ENCODE measurements at places on chromosomes 11 and 22.

- no peak for DNase-seq
Observed at GRCh38 chr11:44280257-44280656, 29.7 kb downstream of the ALX4 start.

- no peak for DNase-seq
Observed at GRCh38 chr11:44011797-44012196, 36.0 kb upstream of the ACCSL start.

DNA sequence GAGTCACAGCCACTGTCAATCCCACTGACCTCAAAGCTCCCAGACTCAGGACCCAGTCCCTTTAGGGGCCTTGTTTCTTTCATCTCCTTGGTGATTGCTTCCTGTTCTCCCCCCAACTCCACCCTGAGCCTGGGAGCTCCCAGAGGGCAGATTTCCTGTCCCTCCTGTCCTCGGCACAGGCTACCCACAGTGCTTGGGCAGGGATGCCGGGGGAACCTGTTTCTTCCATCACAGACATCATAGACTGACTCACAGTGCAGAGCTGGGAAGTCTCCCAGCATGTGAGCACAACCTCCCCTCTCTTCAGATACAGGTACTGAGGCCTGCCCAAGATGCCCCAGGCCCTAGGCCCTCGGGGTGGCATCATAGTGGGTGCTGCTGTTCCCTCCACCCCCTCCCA is 16.6 kb downstream of the TRIM29 start:
- no peak for DNase-seq

DNA sequence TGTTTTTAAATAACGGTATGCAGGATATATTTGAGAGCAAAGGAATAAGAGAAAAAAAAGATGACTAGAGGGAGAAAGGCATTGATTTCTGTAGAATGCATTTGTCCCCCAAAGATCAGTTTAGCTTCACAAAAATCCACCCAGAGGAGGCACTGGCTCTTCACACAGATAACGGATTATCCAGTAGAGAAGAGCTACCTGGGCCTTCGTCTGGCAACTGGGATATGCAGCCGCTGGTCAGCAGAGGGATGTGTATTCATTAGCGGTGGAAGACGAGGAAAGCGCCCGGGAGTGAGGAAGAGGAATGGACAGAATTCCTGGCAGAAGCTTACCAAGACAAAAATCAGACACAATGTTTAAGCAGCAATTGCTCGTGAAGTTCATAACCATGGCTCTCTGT is 5.6 kb upstream of the WT1 start:
- DNase-seq: no peak

DNA sequence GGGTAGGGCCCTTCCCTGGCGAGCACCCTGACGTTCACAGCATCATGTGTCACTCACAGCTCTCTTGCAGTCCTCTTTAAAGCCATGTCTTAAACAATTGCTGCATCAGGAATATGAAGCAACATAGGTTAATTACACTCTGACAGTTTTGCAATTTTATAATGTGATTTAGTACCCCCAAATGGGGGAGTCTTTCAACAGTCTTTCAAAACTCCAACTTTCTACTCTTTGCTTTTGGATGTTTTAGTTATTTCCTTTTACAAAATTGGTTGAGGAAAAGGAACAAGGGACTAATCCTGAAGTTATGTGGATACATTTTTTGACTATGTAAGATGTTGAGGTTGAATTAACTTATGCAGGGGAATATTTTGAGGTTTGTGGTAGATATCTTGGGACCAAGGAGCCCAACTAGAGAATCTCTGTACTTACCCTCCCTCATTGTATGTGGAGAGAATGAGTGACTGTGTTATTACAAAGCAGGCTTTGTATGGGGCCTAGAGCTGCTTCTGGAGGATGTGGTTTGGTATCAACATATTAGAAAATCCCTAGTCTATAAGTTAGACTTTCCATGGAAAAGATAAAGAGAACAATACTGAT is at the start of gene MMP8:
Gene MMP8, minus strand, starts transcription at position 51 of the 597 bp plus-strand sequence. CDS start 99 bp downstream, outside the sequence.
- DNase-seq: no peak

DNA sequence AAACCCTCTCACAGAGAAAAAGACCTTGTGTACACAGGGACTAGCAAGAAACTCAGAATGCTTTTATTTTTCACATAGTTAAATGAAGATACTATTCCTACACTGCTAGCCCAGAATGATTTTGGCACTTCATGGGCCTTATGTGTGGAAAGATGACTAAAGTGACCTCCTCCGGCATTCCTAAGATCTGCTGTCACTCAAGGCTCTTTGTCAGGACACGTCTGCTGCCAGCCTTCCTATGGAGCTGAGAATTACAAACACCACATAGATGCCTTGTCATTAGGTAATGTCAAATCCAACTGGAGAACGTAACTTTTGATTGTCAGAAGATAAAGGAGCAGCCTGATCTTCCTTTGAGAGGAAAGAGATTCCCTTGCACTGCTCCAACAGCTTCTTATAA is 249.1 kb downstream of the FAT3 start:
- DNase-seq: no peak

Measured in BE2C (cell line).